ENCODE measurements at places on chromosomes 1 and 21. TPM values are rescaled to one million over a fixed set of nuclear protein-coding genes. Genes with fewer than 3 reads are reported as not detected.

Gene OR10K1
- polyA plus RNA-seq = not detected

DNA sequence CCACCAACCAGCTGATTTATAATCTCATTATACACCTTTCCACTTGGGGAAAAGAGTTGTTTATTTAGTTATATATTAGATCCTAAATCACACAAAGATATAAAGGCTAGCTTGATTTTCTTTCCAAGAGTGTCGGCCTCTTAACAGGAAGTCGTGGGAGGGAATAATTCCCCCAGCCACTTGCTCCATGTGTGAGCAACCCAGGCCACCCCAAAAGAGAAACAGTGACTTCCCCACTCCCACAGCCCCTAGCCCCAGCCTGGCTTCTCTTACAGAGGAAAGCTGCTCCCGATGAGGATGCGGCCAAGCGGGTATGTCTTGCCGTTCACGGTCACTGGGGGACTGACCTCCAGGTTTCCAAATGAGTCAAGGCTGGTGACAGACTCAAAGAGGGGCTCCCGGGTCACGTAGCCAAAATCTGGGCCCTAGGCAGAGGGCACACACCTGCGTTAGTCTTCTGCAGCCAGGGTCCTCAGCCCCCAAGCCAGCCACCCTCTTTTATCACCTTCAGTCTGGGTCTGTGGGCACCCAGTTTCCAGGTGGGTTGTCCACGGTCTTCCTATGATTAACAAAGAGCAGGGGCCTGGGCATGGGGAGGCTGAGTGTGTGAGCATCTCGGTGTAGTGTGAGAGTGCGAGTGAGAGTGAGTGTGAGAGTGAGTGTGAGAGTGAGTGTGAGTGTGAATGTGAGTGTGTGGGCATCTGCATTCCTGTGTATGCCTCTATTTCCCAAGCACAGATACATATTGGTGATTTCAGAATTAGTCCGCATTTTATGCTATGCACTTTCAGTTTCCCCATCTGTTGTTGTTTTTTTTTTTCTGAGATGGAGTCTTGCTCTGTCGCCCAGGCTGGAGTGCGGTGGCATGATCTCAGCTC is 25.4 kb upstream of the SDHB start:
- DNase-seq = no peak

- peak; percentile 74 for DNase-seq
Measured at GRCh38 chr1:167617153-167618147, 12.6 kb upstream of the RCSD1 start.

DNA sequence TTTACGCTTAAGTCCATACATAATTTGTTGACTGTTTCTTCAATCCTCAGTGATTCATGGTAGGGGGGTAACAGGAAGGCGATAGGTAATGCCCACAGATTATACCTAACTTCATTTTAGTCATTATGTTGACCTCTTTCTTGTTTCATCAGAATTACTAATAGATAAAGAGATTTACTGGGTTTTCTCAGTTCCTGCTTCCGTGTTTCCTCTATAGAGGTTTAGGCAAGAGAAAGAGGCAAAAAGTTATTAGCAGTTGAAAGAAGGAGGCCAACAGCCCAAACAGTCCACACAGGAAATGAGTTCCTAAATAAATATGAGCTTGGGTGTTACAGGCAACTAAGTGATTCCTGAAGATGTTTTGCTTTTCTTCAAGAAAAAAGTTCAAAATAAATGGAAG is 17.9 kb upstream of the CLCA1 start:
- no peak for DNase-seq

GRCh38 chr1:246680696-246681130 is 43.5 kb upstream of the SCCPDH start:
- DNase-seq = no peak

GRCh38 chr21:38244885-38245869 is 11.6 kb upstream of the KCNJ15 start:
- peak; percentile 59 for DNase-seq

GRCh38 chr1:10495952-10496351 is 21.2 kb downstream of the PEX14 start:
- no peak for DNase-seq
